ENCODE measurements at places on chromosomes 5 and 9.

DNA sequence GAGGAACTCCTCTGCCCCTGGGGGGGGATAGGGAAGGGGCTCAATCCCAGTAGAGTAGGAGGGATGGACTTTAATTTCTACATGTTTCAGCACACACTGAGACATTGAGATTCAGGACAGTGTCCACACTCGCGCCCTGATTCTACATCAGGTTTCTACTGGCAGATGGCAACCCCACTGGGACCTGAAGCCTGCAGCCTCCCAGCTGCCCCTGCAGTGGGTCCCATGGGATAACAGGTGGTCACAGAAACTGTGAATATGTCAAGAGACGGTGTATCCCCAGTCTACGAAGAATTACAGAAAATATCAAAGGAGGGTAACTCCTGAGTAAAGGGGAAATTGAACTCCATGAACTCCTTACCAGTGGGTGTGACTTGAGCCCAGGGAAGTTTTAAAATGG, 2.4 kb upstream of the TERT start:
- peak; percentile 11 for DNase-seq

GRCh38 chr5:142869886-142870285, 99.7 kb downstream of the ARHGAP26 start:
- DNase-seq, result peak; percentile 75

DNA sequence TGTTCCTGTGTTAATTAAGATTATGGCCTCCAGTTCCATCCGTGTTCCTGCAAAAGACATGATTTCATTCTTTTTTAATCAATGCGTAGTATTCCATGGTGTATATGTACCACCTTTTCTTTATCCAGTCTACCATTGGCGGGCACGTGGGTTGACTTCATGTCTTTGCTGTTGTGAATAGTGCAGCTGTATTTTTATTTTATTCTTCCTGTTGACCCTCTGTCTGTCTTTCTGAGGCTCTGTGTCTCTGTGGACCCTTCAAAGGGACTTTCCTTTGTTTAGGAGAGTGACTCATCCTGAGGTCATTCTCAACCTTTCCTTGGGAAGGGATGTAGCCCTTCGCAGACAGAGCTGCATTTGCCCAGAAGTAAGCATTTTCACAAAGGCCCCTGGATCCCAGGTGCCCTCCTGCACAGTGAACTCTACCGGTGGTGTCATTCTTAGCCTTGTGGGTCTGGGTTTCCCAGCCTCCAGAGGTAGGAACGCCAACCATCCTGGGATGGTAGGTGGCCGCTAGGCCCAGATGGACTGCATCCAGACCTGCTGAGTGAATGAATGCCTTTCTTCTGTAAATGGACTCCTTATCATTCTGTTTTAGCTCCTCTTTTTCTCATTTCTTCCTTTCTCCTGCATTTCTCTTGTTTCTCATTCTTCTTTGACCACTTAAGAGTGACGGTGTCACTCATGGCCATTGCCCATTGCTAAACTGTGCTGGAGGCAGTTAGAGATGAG, 22.4 kb downstream of the TRIO start:
- DNase-seq, result no peak

- DNase-seq, result no peak
Measured at GRCh38 chr5:20559845-20560244, 571.8 kb upstream of the CDH18 start.

GRCh38 chr9:121840838-121841760, 189.7 kb downstream of the DAB2IP start:
- peak; percentile 42 for DNase-seq

DNA sequence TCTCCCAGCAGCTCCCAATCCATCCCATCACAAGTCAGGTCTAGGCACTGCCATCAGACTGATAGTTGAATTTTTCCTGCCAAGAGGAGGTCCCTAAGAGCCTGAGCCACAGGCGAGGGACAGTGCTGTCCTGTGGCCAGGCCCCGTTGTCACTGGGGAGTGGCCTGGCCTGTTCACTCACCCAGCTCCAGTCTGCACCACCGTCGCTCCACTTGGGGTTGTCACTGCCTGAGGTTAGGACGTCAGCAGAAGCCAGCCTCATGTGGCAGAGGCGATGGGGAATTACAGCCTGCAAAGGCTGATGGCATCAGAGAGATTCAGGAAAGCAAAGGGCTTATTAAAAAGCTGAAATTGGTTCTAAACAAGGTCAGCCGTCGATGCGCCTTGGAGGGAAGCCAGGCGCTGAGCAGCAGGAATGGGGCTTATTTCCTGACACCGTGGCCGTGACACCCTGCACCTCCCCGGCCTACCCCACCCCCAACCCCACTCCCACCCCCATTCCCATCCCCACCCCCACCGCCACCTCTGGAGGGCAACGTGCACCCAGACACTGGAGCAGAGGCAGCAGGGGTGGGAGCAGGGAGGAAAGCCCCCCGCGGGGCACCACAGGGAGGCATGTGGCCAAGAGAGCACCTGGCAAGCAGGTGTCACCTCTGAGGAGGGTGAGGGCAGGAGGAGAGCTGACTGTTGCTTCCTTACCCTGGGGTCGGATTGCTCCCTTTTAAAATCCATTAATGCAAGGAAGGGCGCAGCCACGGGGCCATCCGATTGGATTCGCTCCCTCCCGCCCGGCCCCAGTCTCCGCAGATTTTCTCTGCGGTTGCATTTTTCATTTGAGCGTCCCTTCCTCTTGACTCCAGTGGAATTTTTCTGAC, 3.1 kb upstream of the DBH start:
- DNase-seq, result no peak

GRCh38 chr9:29285818-29286217, 1712.5 kb upstream of the C9orf72 start:
- no peak for DNase-seq

- no peak for DNase-seq
Measured at GRCh38 chr9:9764821-9765220, 848.0 kb downstream of the PTPRD start.

GRCh38 chr5:172010278-172010677, 3.8 kb upstream of the FBXW11 start:
- no peak for DNase-seq

- DNase-seq, result peak; percentile 58
Measured at GRCh38 chr9:124256517-124257069, 1.2 kb upstream of the NEK6 start.
